ENCODE measurements at places on chromosomes 11 and 22.

GRCh38 chr11:66194391-66194790 lies 74.0 kb upstream of the RAB1B start:
- DNase-seq = no peak

- DNase-seq = no peak
These were observed 33.2 kb upstream of the BLID start for GRCh38 chr11:122149202-122149601.

- DNase-seq = no peak
These were observed 25.9 kb downstream of the CAT start for GRCh38 chr11:34464591-34465051.

DNA sequence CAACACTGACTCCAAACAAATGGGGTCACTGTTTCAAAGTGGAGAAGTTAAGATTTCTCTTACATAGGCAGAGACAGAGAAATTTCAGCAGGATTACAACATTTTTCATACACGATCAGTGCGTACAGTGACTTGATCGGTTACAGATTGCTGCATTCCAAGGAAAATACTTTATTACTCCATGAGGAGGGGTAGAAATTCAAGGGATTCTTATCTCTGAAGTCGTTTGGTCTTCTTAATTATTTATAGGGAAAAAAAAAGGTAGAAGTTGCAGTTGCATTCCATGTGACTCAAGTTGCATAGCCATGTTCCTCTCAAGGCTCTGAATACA lies 10.7 kb upstream of the SMIM38 start:
- no peak for DNase-seq

- DNase-seq = no peak
These were observed 9.2 kb downstream of the ANO9 start for GRCh38 chr11:432501-433100.

- DNase-seq = no peak
These were observed 144.6 kb downstream of the LDLRAD3 start for GRCh38 chr11:36088266-36088972.

GRCh38 chr11:123241294-123241693 lies 46.2 kb upstream of the CLMP start:
- DNase-seq = no peak

GRCh38 chr11:11450744-11451362 lies 97.8 kb upstream of the CSNK2A3 start:
- no peak for DNase-seq

DNA sequence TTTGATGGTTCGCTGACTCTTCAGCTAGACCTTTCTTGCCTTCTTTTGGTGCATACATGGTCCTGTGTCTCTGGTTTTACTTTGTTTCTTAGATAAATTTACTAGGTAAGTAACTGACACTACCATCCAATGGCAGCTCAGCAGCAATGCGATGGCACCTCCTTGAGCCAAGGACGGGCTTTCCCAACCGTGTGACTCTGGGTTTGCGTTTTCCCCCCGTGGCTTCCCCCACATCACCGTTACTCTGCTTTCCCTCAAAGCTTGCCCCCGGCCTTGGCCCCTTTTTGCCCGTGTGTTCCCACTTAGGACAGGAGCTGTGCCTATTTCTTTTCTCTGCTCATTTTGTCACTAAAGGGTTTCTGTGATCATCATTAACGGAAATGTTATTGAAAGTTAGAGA lies 41.5 kb downstream of the TBC1D22A start:
- DNase-seq = no peak

- DNase-seq = no peak
These were observed 55.5 kb upstream of the USP47 start for GRCh38 chr11:11786234-11786633.

DNA sequence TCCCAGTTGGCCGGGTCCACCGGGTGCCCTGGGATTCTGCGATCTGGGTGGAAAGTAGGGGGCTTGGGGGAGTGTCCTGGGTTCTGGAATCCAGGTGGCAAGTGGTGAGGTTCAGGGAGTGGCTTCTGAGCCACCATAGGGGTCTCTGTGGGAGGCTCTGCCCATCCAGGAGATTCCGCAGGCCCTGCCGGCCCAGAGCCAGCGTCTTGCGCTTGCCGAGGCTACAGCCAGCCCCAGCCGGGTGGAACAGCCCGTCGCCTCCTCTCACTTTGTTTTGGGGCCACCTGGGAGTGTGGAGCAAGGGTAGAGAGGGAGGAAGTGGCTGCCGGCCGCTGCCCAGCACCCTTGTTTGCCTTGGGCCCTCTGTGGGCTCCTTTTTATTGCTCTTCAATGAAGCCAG lies 60.6 kb upstream of the PPP6R3 start:
- DNase-seq = no peak

DNA sequence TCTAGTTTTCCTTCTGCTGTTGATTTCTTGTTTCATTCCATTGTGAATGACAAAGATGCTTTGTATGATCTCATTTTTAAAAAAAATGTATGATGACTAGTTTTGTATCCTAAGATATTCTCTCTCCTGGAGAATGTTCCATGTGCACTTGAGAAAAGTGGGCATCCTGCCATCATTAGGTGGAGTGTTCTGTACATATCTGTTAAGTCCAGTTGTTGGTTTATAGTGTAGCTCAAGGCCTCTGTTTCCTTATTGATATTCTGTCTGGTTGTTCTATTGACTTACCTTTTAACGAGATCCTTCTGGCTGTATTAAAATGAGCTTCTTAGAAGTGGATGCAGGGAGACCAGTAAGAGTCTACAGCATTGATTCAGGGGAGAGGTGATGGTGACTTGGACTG lies 35.2 kb downstream of the SGSM1 start:
- DNase-seq = no peak

DNA sequence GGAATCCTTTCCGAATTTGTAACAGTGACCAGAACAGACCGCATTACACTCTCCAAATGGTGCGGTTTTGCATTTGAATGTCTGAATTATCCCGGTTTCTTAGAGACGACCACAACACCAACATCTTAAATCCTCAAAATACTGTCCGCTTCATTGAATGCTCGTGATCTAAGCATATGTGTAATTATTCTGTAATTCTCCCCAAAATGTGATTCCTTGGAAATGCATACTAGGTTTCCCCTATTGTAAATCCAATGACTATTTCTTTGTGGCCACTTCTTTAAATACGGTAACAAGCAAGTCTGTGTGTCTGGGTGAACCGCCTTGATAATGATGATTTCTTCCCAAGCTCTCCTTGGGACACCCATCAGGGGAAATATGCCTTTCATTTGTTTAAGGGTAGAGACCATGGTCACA lies 87.3 kb upstream of the DBX1 start:
- no peak for DNase-seq

GRCh38 chr11:131178020-131178419 lies 192.4 kb upstream of the NTM start:
- no peak for DNase-seq

DNA sequence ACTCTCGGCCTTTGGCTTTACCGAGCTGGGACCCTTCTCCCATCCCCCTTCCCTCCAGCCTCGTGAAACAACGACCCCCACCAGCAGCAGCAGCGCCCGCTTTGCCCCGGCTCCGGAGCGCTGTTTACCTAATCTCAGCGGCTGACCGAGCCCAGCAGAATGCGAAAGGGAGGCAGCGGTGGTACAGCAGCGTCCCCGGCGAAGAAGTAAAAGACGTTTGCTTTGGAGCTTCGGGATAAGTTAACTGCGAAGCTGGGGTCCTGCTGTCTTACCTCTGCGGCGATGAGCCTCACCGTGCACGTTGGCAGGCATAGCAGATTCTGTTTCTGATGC lies 2.0 kb upstream of the LARGE1 start:
- no peak for DNase-seq

DNA sequence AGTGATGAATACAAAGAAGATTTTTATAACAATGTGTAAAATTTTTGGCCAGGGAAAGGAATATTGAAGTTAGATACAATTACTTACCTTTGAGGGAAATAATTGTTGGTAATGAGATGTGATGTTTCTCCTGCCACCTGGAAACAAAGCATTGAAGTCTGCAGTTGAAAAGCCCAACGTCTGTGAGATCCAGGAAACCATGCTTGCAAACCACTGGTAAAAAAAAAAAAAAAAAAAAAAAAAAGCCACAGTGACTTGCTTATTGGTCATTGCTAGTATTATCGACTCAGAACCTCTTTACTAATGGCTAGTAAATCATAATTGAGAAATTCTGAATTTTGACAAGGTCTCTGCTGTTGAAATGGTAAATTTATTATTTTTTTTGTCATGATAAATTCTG lies 5.3 kb downstream of the BIRC3 start:
- DNase-seq = no peak

DNA sequence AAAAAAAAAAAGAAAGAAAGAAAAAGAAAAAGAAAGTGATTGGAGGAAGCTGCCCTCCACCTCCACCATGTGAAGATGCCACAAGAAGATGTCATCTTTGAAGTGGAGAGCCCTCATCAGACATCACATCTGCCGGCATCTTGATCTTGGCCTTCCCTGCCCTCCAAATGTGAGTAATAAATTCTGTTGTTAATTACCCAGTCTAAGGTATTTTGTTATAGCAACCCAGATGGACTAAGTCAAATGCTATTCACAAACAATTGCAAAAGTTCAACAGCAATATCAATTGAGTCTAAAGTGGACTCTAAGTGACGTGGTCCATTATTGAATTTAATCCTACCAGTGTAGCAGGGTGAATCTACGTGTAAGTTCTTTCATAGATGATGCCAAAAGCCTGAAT lies 55.9 kb upstream of the NUP160 start:
- no peak for DNase-seq

DNA sequence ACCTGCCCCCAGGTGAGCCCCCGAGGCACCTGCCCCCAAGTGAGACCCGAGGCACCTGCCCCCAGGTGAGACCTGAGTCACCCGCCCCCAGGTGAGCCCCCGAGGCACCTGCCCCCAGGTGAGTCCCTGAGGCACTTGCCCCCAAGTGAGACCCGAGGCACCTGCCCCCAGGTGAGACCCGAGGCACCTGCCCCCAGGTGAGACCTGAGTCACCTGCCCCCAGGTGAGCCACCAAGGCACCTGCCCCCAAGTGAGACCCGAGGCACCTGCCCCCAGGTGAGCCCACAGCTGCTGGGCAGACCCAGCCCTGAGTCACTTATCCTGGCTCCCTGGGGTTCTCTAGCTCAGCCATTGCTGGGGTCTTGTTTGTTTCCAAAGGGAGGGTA lies 36.2 kb downstream of the MUC5B start:
- no peak for DNase-seq

GRCh38 chr11:133123366-133123765 lies 408.9 kb downstream of the OPCML start:
- no peak for DNase-seq

- no peak for DNase-seq
These were observed 846.2 kb downstream of the BRD1 start for GRCh38 chr22:48981371-48982061.

GRCh38 chr11:114441921-114442320 lies 2.7 kb downstream of the REXO2 start:
- no peak for DNase-seq

- DNase-seq = no peak
These were observed 76.8 kb upstream of the VPREB1 start for GRCh38 chr22:22167791-22168189.

GRCh38 chr11:73784080-73784634 lies 3.5 kb upstream of the MRPL48 start:
- DNase-seq = no peak

DNA sequence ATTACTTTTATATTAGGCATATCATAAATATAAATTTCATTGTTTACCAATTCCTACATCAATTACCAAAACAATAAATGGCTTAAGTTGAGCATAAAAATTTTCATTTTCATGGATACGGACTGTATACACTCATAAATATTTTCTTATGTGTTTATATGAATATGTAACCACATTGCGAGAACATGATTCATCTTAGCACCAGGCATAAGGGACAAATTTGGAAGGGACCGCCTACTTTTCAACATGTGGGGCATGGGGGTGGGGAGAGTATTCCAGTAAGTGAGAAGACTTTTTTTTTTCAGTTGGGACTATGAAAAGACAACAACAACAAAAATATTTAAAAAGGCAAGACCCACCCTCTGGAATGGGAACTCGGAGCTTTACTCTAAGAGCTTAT lies 296.1 kb downstream of the RAB38 start:
- no peak for DNase-seq

- DNase-seq = no peak
These were observed 243.4 kb downstream of the MIAT start for GRCh38 chr22:26900787-26901186.

DNA sequence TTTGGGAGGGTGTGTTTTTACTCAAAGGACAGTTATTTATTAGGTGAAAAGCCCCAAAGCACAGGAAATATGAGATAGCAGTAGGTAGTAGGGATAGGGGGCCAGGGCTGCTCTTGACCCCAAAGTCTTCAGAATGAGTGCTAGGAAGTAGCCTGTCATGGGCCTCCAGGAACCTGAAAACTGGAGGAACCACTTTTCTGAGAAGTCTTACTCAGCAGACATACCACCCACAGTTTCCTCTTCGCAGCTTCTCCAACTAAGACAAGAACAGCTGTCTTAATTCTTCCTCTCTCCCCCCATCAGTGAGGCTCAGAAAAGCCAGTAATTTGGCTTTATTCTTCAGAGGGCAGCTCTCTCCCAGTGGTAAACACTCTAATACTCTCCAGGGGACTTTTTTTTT lies 84.0 kb upstream of the CTSC start:
- no peak for DNase-seq

DNA sequence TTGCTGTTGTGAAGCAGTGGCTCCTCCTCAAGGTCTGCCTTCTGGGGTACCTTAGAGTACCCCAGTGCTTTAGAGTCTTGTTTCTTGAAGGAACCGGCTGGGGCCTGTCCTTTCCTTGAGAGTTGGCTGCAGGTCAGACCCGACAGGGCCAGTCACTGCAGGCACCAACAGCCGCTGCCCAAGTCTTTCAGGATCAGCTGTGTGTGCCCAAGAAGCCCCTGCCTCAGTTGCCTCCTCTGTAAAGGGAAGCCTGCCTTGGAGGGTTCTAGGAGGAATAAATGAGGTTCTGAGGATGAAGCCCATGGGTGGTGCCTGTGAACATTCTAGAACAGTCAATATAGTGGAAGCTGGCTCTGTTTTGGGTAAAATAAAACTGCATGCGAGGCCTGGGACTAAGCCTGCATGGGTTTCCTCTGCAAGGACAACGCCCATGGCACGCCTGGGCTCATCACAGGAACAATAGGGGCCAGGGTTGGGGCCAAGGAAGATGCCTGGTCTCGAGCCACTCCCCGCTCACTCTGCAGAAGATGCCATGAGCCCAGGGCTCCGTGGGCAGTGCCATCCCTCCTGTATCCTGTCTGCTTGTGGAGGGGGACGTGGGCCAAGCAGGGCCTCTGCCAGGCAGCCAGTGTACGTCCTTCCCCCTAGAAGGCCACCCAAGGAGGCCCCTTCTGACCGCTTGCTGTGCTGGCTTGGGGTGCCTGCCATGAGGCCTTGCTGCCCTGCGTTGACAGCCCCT lies 81.6 kb downstream of the MED15 start:
- no peak for DNase-seq

- DNase-seq = no peak
These were observed 8.8 kb downstream of the UPB1 start for GRCh38 chr22:24503843-24504338.

Measured in cortex of kidney (tissue), 1 donor.